Activated CD4-positive, alpha-beta T cell treated with anti-CD3 and anti-CD28 coated beads for 48 hours (primary cell): ENCODE measurements at places on chromosomes 7 and 10.
A peak's percentile ranks its signal among the peaks of the same experiment; 100 is the strongest.

DNA sequence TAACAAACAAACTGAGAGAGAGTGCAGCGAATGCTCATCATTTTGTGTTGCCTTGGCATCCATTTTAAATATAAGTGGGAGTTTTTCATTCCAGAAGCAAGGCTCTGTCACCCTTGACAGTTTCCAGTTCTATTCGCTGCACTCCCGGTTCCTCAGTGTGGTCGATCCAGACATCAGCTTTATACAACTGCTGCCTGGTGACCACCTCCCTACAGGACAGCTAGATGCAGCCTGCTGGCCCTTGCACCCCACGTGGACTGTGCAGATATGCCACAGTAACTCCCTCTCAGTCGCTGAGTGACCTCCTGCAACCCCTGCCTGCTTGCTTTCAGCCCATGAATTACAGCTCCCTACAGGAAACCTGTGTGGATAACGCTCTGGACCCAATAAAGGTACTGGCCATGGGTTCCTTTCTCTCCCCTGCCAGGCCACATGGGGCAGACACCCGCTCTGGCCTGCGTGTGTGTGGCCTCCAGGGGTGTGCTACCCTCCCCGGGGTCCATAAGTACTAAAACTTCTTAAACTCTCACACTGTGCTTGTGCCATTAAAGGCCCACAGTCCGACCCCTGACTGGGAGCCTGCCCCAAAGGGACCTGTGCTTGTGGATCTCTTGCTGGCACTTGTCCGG lies 23.6 kb downstream of the BEND7 start:
- DNase-seq, result no peak

GRCh38 chr10:128047991-128048818 lies 78.0 kb downstream of the MKI67 start:
- DNase-seq, result peak; percentile 40

DNA sequence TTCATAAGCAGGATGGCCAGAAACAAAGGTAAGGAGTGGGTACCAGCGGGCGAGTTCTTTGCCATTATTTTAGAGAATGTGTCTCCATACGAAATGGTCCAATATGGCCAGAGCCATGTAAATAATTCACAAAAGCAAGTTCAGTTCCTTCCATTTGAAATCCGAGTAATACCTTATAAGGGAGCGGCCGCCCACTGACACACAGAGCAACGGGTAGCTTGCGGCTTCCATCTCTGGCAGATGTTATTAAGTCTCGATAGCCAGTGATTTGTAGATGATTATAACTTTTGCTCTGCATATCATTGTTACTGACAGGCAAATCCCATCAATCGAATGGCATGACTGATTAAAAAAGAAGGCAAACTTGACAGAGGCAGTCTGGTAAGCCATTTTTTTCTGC lies 63.2 kb downstream of the GFRA1 start:
- no peak for DNase-seq

DNA sequence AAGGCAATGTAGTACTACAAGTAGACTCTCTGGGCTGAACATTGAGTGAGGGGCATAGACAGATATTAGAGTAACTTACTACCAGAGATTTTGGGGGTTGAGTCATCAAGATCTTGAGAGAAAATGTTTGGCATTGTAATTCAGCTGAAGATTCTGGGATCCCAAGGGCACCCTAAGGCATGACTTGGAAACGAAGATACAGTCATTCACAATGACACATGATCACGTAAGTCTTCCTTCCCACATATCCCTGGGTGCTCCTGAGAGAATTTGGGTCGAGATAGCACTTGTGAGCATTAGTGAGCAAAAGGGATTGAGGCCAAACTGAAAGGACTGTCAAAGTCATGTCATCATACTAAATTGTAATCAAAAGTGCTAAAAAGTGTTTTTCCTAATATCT lies 192.5 kb upstream of the PCLO start:
- DNase-seq, result no peak

- DNase-seq, result no peak
These were observed 72.8 kb downstream of the ST8SIA6 start for GRCh38 chr10:17381502-17382142.

DNA sequence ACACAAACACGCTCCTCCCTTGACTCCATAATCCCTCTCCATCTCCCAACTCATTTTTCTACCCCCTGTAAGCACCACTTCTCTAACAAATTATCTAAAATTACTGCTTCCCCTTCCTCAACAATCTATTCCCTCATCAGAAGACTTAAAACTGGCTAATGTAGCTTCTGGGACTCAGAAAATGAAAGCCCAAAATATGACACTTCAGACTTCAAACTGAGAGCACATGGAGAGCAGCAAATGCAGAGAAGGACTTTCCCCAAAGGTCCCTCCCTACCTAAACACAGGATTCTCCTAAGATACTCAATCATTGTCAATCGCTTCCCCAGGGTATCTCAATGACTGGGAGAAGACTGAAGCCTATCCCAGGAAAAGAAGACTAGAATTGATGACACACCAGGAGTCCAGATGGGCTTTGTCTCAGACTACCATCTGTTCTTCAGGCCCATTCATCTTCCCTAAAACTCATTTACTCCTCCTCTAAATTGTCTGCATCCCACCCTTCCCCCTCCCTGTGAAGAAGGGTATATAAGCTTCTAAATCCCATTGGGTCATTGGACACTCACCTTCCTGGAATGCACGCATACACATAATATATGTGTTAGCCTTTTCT lies 39.2 kb downstream of the ST8SIA6 start:
- no peak for DNase-seq

DNA sequence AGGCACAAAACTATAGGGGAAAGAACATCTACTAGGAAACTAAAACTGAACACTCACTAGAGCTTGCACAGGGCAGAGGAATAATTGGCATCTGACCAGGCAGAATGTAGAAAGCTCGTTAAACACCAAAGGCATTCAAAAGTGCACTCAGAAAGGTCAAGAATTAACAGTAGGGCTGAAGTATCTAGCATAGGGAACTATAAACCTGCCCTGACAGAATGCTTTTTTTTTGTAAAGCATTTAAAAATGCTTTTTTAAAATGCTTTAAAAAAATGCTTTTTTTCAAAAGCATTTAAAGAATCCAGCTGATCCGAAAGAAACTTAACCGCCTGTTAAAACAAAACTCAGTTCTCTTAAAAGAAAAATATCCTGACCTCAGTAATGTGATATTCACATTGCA lies 74.6 kb upstream of the EGFR start:
- DNase-seq, result no peak

- no peak for DNase-seq
These were observed 695.8 kb downstream of the TYW1 start for GRCh38 chr7:67692425-67692824.

DNA sequence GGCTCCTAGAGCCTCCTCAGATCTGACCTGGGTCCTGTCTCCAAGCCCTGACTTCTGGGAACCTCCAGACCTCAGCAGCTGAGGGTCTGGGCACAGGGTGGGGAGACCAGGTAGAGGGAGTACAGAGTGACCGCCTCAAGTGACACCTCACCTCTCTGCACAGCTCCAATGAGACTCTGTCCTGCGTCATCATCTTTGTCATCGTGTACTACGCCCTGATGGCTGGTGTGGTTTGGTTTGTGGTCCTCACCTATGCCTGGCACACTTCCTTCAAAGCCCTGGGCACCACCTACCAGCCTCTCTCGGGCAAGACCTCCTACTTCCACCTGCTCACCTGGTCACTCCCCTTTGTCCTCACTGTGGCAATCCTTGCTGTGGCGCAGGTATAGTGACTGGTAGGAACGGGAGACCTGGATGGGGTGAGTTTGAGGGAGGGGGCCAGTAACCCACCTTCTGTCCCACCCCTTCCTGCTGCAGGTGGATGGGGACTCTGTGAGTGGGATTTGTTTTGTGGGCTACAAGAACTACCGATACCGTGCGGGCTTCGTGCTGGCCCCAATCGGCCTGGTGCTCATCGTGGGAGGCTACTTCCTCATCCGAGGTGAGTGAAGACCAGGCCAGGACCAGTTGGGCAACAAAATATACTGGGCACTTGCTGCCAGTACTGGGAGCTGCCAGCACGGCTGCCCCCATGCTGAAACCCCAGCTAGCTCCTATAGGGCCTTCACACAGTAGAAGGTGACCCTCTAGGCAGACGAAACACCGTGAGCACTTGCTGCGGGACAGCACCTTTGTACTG lies 17.8 kb downstream of the SMO start:
- DNase-seq, result no peak

DNA sequence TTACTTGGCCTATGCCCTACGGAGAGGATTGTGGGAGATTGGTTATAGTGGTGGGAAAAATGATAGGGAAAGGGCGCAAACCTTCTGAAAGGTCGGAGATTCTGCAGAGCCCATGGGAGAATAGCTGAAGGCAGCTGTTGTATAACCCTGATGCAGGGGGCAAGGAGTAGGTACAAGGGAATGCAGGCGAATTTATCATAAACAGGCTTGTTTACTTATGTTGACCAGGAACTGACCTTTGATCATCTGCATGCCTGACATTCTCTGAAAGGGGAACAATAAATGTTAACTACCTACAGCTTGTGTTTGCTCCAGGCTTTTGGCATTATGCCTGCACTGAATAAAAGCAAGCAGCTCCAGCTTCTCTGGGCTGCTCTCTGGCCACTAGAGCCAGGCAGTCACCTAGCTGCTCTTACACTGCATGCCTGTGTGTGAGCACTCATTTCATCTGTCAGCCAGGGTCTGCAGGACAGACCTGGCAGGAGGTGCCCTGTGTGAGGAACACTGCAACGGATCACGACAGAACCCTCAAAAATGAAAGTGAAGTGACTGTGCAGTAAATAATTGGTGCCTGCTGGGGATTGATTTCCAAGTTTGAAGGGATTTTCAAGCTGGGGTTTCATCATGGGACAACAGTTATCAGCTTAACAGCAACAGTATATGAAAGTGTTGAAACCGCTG lies 31.1 kb upstream of the ABCA13 start:
- DNase-seq, result no peak

DNA sequence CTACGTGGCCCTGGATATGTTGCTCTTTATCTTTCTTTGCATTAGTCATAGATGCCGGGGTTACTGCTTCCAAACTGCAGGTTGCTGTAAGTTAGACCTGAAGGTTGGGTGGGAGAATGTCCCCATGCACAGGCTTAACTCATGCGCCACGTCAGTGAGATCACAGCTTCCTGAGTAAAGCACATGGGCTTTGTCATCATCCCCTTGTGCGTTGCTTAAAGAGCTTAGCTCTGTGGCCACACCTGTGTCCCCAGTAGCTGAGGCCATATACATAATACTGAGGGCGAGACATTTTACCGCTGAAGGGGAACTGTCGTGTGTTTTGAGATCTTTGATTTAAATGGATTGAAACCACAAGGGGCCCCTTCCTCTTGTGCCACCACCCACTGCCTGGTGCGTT lies 45.8 kb upstream of the BTBD16 start:
- no peak for DNase-seq

DNA sequence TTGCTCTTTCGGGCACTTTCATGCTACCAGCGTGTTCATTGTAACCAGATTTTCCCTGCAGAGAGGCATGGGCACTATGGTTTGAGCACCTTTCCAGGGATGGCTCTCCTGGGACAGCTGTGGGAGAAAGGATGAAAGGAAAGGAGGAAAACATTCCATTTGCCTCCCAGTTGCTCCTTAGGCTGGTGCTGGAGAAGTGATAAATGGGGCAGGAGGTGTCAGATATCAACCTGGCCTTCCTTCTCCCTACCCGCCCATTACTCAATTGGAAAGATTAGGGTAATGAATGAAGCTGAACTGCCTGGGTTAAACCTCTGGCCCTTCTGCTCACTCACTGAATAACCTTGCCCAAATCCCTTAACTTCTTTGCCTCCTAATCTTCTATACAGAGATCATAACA lies 228.4 kb downstream of the PLXNA4 start:
- DNase-seq, result no peak

DNA sequence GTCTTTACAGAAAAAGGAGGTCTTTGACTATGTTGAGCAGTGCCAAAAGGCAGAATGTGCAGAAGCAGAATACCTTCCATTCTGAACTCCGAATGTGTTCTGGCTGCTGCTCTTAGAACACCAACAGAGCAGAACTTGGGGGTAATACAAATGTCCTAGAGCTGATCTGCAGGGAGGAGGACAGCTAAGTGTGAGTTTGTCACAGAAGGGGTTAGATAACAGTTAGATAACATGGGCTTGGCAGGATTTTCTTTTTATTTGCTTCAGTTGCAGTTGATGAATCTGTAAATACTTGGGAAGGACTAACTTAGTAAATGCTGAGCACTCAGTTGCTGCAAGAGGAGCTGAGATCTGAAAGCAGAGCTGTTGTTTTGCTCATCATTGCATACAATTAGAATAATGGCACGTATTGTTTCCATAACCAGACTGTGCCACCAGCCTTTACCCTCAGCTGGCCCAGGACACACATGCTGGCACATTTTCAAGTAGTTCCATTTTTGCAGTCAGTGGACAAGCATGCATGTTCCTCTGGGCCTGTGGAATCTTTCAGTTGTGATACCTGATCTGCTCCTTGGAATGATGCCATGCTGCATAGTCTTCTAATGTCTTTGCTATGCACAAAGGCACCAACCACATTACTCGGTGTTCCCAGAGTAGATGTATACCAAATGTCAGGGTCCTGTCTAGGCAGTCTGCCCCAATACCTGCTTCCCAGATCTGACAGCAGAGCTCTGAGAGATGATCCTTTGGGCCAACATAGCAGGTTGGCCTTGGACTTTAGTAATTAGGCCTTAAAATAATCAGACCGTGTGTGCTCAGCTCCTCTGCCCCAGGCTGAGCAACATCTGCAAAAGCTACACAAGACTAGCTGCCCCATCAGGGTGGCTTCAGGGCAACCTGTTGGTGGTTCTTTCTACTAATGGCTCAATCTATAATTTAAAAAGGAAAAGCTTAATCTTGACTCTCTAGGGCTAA lies 55.7 kb downstream of the GSDME start:
- DNase-seq, result no peak
